ENCODE measurements at places on chromosomes 1 and 21.

DNA sequence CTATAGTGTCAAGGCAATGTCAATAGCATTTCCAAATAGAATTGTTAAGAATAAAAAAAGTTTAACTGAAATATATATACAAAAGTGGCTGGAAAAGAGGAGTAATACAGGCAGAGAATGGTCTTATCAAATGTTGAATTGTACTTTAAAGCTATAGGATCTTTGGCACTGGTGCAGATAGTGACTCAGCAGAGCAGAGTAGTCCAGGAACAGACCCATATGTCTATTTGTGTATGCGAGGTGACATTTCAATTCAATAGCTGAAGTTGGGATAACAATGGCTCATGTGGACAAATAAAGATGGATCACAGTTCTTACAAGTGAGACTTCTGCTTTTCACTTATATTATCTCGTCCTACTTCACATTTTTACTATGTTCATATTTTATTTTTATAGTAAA is 543.0 kb upstream of the B3GALT2 start:
- DNase-seq: peak; percentile 7

DNA sequence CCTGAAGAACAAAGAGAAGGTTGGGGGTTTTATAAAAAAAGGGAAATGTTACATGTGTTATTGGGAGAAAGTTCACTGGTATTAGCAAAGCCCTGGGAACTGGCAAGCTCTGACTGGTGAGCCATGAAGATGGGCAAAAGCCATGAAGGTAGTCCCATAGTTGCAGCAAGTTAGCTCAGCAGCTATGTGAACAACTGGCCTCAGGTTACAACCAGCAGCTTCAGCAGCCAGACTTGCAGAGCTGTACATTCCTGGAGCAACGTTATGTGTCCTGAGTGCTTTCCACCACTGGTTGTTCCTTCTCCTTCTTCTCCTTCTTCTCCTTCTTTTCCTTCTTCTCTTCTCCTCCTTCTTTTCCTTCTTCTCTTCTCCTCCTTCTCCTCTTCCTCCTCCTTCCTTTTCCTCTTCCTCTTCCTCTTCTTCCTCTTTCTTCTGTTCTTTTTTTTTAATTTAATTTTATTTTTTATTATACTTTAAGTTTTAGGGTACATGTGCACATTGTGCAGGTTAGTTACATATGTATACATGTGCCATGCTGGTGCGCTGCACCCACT is 56.1 kb upstream of the TLR5 start:
- no peak for DNase-seq

GRCh38 chr1:87591492-87591891 is 262.8 kb downstream of the LMO4 start:
- no peak for DNase-seq

- no peak for DNase-seq
Measured at GRCh38 chr1:15279576-15280230, 32.7 kb downstream of the FHAD1 start.

DNA sequence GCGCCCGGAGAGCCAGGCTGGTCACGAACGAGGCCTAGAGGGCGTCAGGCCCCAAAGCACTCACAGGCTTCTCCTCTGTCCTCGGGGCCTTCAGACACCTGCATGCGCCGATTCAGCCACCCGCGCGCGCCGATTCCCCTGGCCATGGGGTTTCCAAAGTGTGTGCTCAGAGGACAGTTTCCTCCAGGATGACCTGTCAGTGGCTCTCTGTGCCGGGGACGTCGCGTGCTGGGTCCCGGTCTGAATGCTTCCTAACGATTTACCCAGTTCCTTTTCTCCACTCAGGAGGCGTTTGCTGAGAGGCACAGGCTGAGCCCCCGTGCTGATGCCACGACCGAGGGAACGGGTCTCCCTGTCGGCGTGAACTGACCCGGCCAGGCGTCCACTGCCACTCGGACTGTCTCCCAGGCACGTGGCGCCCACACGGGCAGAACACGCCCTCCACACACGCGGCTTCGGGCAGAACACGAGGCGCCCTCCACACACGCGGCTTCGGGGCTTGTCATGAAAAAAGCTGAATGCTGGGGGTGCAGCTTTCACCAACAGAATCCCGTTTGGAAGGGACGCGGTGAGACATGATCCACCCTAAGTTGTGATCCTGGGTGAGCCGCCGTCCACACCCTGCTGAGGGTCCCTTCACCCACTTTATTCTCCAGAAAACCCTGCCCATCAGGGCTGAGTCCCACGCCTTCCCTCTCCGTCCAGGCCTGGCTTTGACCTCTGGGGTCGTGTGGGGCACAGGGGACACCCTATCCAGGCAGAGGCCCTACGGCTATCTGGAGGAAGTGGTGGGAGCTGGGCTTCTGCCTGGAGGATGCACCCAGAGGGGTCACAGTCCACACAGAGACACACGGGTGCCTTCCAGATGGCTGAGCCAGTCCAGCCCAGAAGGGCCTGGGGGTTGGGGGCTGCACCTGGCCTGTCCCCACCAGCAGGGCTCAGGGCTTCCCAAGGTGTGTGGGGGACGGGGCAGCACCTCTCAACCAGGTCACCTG is 56.1 kb downstream of the COL6A1 start:
- no peak for DNase-seq

- no peak for DNase-seq
Measured at GRCh38 chr1:174795806-174796205, 203.9 kb upstream of the CACYBP start.

DNA sequence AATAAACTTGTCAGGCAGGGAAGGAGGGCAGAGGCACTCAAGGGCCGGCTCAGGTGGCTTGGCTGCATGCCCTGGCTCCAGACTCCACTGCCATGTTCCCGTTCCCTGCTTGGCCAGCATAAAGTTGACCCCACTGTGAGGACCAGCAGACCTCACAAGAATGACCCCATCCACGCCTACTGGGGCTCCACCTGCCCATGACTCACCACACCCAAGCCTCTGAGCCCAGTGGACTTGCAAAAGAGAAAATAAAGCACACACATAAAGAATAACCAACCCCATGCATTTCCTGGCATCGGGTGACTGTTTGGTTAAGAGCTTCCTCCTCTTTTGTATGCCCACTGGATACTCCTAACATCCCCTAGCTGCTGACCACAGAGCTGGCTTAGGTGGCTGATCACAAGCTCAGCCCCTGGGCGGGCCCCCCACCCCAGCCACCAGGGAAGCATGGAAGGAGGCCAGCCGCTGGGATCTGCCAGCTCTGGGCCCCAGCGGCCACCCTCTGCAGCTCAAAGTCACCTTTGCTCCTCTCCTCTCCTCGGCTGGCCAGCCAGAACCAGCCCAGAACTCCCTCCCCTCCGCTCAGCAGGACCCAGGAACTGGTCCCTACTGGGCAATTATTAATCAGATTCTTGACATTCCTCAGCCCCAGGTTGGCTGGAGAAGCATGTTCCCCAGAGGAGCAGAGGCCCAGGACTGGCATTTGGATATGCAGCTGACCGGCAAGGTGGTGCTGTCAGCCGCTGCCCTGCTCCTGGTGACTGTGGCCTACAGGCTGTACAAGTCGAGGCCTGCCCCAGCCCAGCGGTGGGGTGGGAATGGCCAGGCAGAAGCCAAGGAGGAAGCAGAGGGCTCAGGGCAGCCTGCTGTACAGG is at the start of gene KLHDC7A:
Gene KLHDC7A, plus strand, starts transcription at position 616 of the 875 bp plus-strand sequence. Its CDS starts 52 bp downstream, at position 668.
- DNase-seq: no peak

DNA sequence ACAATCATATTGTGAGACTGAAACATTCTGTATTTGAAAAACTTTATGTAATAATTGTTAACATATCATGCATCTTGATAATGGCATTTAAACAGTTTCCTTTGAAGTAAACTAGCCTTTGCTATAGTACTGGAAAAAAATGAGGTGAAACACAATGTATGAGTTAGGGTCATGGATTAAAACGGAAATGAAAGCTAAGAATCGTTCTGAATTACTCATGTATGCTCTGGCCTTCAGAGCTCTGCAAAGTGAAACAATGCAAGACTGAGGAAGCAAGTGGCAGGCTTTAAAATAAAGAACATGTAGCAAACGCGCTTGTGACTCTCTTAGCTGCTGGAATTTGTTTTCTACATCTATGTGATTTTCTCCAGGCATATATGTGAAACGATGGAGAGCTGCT is 317.1 kb downstream of the DPYD start:
- no peak for DNase-seq

GRCh38 chr1:197413564-197413963 is 145.5 kb downstream of the CRB1 start:
- no peak for DNase-seq

DNA sequence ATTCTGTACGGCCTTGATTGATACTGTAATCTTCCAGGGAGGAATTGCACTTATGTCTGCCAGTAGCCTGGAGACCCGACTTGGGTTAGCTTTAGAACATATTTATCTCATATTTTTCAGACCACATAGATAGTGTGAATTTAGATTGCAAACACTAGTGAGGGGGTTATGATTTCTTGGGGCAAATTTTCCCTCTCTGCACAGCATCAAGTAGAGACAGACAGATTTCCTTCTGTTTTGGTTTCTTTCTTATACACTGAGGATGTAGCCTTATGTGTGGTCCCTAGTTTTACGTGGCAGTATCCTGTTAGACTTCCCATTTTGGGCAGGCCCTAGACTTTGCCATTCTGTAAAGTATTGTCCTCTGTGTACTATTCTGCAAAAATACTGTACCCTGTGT is 29.0 kb downstream of the SOAT1 start:
- DNase-seq: no peak

GRCh38 chr21:38830671-38831525 is 25.2 kb downstream of the ETS2 start:
- DNase-seq: no peak

DNA sequence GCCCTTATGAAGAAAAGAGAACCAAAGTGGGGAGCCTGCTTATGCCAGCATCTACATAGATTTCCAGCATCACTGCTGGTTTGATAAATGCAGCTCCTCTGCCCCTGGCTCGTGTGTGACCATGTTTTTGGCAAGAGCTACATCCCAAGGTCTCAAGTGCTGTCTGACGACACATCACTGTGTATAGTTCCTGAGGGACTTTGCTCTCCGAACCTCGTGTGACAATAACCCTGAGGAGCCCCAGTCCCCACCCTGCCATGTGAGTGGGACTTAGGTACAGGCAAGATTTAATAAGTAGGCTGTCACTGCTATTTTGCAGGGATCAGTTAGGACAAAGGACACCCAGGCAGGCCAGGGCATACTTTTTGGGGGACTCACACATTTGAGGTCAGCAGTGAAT is 28.8 kb upstream of the RERE start:
- DNase-seq: no peak

GRCh38 chr1:65476327-65476726 is 55.9 kb downstream of the LEPR start:
- DNase-seq: no peak

DNA sequence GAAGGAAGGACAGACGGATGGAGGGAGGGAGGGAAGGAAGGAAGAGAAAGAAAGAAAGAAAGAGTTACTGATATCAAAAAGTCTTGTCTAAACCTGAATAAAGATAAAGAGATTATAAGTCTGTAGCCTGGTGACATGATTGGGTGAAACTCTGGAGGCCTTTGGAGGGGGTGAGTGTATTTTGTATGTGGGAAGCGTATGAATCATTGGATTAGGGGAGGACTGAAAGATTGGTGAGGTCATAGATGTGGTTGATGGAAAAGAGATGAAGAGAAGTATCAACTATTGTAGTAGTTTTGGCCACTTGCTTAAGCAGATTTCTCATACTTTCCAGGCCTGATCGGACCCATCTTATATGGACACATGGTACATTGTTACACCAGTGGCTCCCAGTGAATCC is 11.5 kb upstream of the KCNJ6 start:
- DNase-seq: no peak

DNA sequence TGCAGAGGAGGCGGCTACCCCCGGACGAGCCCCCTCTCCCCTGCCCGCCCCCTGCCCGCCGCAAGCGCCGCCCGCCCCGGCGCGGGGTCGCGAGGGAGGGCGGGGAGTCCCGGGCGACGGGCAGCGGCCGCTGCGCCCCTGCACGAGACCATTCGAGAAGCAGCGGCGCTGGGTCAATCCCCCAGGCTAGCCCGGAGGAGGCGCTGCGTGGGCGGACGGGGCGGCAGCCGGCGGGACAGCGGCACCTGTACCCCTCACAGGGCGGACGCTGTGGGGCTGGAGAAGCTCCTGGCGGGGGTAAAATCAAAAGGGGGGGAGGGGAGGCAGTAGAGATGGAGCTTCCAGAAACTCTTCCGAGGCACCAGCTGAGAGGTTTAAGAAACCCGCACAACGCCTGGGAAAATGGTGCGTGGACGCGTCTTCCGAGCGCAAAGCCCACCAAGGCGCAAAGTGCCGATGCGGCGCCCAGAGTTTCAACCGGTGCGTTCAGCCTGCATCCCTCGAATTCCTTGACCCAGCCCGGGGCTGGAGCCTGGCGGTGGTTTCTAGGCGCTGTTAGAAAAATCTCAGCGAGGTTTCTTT is at the start of gene PLPPR5:
Gene PLPPR5, minus strand, starts transcription at position 1 of the 582 bp plus-strand sequence. CDS start 190 bp downstream, outside the sequence.
- no peak for DNase-seq

DNA sequence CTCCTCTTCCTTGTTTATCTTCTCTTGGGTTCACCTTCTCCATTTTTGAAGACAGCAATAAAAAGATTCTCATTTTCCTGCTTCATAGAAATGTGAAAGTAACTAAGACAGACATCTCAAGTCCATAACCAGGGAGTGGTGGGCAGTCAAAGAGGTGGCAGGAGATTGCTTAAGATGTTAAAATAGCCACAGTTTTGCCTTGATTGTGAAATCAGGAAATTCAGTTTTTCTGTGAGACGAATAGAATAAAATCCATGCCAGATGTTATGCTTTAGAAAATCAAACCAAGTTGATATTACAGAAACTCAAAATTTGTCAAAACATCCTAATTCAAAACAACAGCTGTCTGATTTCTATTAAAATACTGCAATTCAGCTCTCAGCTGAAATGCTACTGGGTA is 57.2 kb downstream of the TNN start:
- DNase-seq: no peak

DNA sequence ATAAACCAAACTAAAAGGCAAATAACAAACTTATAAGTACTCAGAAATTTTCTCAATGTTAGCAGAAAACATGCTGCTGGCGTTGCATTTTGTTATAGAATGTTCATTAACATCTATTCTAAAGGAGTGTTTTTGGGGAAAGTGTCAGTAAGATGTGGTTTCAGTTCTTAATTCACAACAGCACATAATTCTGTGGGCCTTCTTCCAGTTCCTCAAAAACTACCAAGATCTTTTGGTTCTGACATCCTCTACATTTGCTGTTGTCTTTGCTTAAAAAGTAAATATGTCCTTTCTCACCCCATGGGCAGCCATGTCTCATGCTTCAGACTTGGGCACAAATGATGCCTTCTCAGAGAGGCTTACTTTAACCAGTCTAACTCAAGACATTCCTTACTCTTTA is 152.5 kb downstream of the CDC7 start:
- no peak for DNase-seq

GRCh38 chr1:225855503-225856300 is 26.5 kb downstream of the TMEM63A start:
- DNase-seq: no peak

DNA sequence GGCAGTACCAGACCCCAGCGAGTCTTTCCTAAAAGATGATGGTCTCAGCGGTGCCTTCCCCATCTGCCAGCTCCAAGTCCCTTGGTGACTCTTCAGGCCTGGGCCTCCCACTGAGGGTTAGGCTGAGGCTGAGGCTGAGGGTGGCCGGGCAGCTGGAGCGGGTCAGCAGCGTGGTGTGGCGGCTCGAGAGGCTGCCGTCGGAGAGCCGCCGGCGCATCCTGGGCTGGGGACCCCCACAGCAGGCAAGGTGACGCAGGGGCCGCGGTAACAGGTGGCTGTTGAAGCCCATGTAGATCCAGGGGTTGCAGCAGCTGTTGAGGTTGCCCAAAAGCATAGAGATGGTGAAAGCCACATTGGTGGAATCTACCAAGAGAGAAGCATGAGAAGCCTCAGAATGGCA is 7.0 kb downstream of the AVPR1B start:
- DNase-seq: no peak

Data from NCI-H2081 (cell line).